Sigmoid colon (tissue), 7 donors: ENCODE measurements at places on chromosomes 5 and 9. TPM values are rescaled to one million over a fixed set of nuclear protein-coding genes. Genes with fewer than 3 reads are reported as not detected.

DNA sequence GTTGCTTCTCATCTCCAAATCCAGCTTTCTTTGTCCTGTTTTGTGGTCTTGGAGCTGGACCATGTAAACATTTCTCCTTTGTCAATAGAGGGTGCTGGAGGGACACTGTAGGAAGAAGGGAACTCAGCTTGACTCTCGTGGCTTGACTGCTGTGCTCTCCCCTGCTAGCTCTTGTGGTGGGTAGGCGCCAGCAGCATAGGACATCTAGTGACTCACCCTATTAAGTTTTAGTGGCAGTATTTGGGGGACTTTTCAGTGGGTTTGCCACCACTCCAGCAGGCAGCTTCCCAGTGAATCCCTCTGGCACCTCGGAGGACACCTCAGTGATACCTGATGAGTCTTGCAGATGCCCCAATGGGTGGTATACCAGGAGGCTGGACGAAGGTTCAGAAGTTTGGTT lies 97.8 kb downstream of the TSSK1B start:
- H3K27ac ChIP-seq: no peak overlapping the region
- H3K4me3 ChIP-seq: no peak overlapping the region
- no peak for DNase-seq
- no peaks in the 10 kb centered on the region for H3K4me1 ChIP-seq
- no peaks in the 10 kb centered on the region for H3K27me3 ChIP-seq

GRCh38 chr5:179217956-179218942 lies 127.0 kb downstream of the ADAMTS2 start:
- no peaks in the 10 kb centered on the region for H3K4me1 ChIP-seq
- no peaks in the 10 kb centered on the region for H3K36me3 ChIP-seq
- H3K27me3 ChIP-seq: no peaks in the 10 kb centered on the region

DNA sequence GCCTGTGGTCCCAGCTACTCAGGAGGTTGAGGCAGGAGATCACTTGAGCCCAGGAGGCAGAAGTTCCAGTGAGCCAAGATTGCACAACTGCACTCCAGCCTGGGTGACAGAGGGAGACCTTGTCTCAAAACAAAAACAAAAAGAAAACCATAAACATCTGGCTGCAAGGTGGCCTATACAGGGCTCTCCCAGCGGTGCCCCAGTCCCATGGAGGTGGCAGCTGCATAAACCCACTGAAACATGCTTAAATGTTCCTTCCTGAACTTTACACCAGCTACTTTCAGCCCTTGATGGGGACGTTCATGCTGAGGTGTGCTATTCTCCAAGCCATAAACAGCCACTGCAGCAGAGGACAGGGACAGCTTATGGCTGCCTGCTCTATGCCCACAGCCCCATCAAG lies 35.6 kb downstream of the DROSHA start:
- H3K36me3 ChIP-seq: peaks cover 99% of the 10 kb centered on the region
- no peak for DNase-seq
- H3K27ac ChIP-seq: no peak overlapping the region

- no peaks in the 10 kb centered on the region for H3K36me3 ChIP-seq
- no peaks in the 10 kb centered on the region for H3K4me1 ChIP-seq
- peak; percentile 64 for DNase-seq
- no peaks in the 10 kb centered on the region for H3K27me3 ChIP-seq
These were observed 35.3 kb downstream of the HRH2 start for GRCh38 chr5:175692996-175693710.

- no peaks in the 10 kb centered on the region for H3K4me1 ChIP-seq
- no peaks in the 10 kb centered on the region for H3K27me3 ChIP-seq
- H3K4me3 ChIP-seq: no peak overlapping the region
- H3K27ac ChIP-seq: no peak overlapping the region
These were observed 42.1 kb downstream of the TMOD1 start for GRCh38 chr9:97543561-97543960.

- H3K27me3 ChIP-seq: no peaks in the 10 kb centered on the region
- no peak overlapping the region for H3K4me3 ChIP-seq
- H3K27ac ChIP-seq: no peak overlapping the region
- no peak for DNase-seq
- no peaks in the 10 kb centered on the region for H3K4me1 ChIP-seq
These were observed 433.6 kb upstream of the ADAMTSL1 start for GRCh38 chr9:18040327-18040726.

GRCh38 chr5:149265597-149265996 lies 6.1 kb upstream of the AFAP1L1 start:
- H3K4me1 ChIP-seq: no peaks in the 10 kb centered on the region
- H3K4me3 ChIP-seq: no peak overlapping the region
- no peaks in the 10 kb centered on the region for H3K36me3 ChIP-seq
- no peaks in the 10 kb centered on the region for H3K27me3 ChIP-seq
- no peak overlapping the region for H3K27ac ChIP-seq

- no peaks in the 10 kb centered on the region for H3K27me3 ChIP-seq
- no peak overlapping the region for H3K27ac ChIP-seq
- no peaks in the 10 kb centered on the region for H3K36me3 ChIP-seq
- no peak for DNase-seq
These were observed 6.1 kb downstream of the CSNK1G3 start for GRCh38 chr5:123518111-123518510.

DNA sequence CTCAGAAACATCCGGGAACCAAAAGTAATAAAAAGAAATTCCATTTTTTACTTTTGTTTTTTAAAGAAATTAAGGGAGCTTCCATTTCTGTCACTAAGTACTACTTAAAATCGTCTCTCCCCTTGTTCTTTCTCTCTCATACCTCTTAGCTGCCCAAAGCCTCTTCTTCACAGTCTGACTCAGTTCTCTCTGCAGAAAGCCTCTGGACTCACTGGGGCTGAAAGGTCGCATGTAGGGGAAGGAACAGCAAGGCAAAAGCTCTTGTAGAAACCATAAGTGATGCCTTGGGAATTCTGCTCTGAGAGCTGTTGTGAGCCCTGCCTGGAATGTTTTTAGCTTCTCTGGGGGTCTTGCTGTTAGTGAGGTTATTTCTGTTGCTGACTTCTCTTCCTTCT lies 100.8 kb upstream of the RANBP3L start:
- H3K27me3 ChIP-seq: no peaks in the 10 kb centered on the region
- H3K4me3 ChIP-seq: no peak overlapping the region
- H3K36me3 ChIP-seq: no peaks in the 10 kb centered on the region
- DNase-seq: no peak
- no peak overlapping the region for H3K27ac ChIP-seq
- peaks cover 6% of the 10 kb centered on the region for H3K4me1 ChIP-seq

DNA sequence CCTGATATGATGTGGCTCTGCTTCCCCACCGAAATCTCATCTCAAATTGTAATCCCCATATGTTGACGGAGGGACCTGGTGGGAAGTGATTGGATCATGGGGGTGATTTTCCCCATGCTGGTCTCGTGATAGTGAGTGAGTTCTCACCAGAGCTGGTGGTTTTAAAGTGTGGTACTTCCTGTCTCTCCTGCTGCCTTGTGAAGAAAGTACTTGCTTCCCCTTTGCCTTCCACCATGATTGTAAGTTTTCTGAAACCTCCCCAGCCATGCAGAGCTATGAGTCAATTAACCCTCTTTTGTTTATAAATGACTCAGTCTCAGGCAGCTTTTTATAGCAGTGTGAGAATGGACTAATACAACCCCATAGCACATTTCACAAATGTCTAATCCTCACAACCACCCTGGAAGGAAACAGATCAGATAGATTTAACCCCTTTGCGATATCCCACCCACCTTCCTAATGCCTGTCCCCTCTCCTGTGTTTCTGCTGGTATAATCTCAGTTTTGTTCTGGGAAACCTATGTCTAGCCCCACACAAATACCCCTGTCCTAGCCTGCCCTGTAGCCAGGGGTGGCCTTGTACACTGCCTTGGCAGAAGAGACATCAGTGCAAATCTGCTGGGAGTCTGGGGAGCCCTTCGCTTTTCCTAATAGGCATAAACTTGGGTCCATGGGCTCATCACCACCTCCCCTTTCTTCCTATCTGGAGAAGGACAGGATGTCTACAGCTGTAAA lies 157.0 kb upstream of the RAI14 start:
- no peaks in the 10 kb centered on the region for H3K36me3 ChIP-seq
- H3K4me1 ChIP-seq: peaks cover 82% of the 10 kb centered on the region
- no peak for DNase-seq
- no peaks in the 10 kb centered on the region for H3K27me3 ChIP-seq

GRCh38 chr9:81847181-81847915 lies 80.9 kb upstream of the SPATA31D4 start:
- no peak overlapping the region for H3K27ac ChIP-seq
- DNase-seq: no peak
- H3K4me3 ChIP-seq: no peak overlapping the region
- peaks cover 22% of the 10 kb centered on the region for H3K4me1 ChIP-seq
- no peaks in the 10 kb centered on the region for H3K36me3 ChIP-seq

GRCh38 chr9:96641514-96641913 lies 13.6 kb downstream of the PRXL2C start:
- H3K36me3 ChIP-seq: peaks cover 11% of the 10 kb centered on the region
- no peak for DNase-seq
- H3K4me3 ChIP-seq: no peak overlapping the region
- peaks cover 5% of the 10 kb centered on the region for H3K4me1 ChIP-seq
- H3K27me3 ChIP-seq: no peaks in the 10 kb centered on the region
- H3K27ac ChIP-seq: no peak overlapping the region

The SAXO1 gene
- total RNA-seq: not detected

The ENHO gene
- not detected for total RNA-seq

The DNAI1 gene
- not detected for total RNA-seq

The LHX3 gene
- total RNA-seq: not detected

The NIPAL4 gene
- total RNA-seq: 5.0 TPM
